ENCODE measurements at places on chromosomes 11 and 22. TPM values are rescaled to one million over a fixed set of nuclear protein-coding genes. Genes with fewer than 3 reads are reported as not detected.

- DNase-seq = no peak
Observed at GRCh38 chr11:282630-283360, 4.6 kb downstream of the NLRP6 start.

Gene SCARF2
- total RNA-seq = 2.7 TPM

DNA sequence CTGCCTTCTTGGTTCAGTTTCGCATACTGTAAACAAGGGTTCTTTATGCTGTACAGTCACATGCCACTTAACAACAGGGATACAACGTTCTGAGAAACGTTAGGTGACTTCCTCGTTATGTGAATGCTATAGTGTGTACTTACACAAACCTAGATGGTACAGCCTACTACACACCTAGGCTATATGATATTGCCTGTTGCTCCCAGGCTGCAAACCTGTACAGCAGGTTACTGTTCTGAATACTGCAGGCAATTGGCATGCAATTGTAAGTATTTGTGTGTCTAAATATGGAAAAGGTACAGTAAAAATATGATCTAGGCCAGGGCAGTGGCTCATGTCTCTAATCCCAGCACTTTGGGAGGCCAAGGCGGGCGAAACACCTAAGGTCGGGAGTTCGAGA, 85.7 kb upstream of the PRDM11 start:
- DNase-seq = no peak

GRCh38 chr11:118928870-118929500, 3.3 kb upstream of the BCL9L start:
- no peak for DNase-seq

DNA sequence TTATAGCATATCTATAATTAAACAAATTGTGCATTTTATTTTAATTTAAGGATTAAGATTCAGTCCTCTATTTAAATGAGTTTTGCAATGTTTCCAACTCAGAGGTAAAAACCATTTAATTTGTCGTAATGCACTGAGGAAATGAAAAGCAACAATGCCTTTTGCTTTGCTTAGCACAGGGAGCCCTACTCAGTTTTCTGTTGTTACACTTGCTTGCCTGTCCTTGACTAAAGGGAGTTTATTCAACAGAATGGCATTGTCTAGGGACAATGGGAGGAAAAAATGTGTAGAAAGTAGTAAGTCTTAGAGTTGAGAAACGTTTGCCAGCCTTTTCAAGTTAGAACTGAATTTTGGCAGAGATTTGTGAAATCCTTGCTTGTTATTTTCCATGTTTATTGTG, 734.2 kb upstream of the ANO3 start:
- DNase-seq = no peak

DNA sequence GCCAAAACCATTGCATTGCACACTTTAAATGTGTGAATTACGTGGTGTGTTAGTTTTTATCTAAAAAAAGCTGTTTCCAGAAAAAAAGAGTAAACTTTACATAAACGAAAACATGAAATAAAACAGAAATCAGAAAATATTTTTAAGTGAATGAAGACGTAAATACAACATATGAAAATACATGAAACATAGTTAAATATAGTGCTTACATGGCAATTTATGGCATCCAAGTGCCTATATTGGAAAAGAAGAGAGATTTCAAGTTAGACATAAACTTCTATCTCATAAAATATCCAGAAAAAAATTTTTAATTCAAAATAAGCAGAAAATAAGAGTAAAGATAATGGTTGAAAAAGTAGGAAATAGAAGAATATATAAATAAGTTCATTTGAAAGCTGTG, 11.9 kb upstream of the OR8D2 start:
- no peak for DNase-seq

DNA sequence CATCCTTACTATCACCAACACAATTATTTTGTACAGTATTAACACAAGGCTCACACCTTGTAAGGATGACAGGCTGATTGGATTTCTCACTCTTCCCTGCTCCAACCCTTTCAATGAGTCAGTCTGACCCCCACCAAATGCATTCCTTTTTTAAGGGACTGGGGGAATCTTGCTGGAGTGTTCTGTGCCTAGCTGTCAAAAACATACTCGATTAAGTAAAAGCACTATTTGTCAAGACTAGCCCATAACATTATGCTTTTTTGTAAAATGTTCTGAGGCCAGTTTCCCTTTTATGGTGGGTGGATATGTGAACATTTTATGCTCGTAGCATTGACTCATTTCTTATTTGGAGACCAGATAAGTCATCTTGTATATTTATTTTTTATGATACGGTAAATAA, 87.2 kb downstream of the PDHX start:
- DNase-seq = no peak
